Non-pigmented ciliary epithelial cell (primary cell): ENCODE measurements at places on chromosomes 1 and 21.

- DNase-seq, result peak; percentile 98
Measured at GRCh38 chr1:187680823-187681222, 852.1 kb downstream of the PLA2G4A start.

GRCh38 chr1:67846538-67846937 lies 13.3 kb upstream of the GNG12 start:
- DNase-seq, result no peak

- no peak for DNase-seq
Measured at GRCh38 chr1:202831906-202832305, 21.2 kb downstream of the PCAT6 start.

DNA sequence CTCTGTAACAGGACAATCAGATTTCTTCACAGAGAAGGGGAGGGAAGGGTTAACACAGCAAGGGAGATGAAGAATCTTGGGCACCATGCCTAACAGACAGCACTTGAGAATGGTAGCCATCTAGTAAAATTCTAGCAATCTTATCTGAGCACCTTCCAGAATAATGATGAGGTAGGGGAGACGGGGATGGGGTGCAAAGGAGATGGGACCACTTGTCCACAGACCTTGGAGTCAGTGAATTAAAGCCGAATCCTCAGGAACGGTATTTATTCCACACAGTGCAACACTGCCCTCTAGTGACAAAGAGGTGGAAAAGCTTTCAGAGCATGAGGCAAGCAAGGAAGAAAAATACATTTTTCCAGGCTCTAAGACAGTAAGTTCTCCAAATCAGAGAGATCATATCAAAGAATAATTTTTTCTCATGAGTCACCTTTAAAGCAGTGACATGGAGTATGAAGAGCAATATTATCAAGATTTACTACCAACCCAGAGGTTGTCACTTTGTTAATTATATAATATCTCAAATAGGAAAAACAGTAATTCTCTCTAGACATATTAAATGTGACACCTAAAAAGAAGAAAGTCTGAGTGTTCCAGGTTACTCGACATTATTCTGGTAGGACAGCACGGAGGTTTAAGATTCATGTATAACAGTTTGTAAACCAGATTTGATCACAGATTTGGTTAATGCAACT lies 43.3 kb upstream of the LPAR3 start:
- DNase-seq, result no peak

DNA sequence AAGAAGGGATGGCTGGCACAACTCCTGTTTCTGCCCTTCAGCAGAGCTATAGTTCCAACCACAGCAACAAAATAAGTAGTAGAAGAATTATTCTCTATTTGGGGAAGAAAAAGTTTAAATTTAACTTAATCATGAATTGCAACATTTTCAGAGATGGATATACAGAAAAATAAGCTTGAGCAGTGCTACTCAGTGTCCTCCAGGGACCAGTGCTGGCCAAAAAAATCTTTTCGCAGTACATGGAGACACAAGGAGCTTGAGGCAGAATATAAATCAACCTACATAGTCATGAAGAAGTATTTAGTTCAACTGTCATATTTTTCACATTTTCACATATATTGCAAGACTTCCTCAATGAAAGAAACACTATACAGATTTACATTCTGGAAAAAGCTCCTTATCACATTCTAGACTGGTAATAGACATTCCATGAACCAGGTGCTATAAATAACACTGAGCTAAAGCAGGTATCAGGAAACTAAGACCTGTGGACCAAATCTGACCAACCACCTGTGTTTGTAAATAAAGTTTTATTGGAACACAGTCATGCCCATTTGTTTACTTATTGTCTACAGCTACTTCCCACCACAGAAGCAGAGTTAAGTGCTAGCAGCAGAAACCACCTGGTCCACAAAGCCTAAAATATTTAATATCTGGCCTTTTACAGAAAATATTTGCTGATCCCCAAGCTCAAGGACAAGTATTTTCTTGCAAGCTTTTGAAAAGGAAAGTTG lies 101.9 kb downstream of the RGS21 start:
- DNase-seq, result no peak

DNA sequence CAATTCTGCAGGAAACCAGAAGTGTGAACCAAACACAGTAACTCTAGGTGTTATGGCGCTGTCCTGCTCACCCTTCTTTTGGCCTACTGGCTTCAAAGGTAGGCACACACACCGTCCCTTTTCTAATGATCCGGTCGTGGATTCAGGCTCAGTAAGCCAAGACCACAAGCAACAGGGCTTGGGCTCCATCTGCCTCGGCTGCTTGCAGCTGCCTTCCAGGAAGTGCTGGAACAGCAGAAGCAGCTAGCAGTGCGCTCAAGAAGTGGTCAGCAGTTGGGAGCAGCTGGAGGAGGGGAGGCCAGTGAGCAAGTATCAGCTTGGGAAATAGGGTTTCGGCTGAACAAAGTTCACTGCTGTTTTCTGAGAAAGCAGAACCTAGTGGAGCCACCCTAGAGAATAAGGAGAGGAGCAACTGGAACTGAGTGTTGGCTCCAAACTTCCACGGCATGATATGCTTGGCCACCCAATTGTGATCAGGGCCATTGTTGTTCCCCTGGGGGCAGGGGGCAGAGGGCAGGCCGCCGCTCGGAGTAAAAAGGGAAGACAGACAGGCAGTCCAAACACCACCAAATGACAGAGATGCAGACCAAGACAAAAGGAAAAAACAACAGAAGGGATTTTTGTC lies 173.4 kb downstream of the TOMM20 start:
- DNase-seq, result no peak

- DNase-seq, result no peak
Measured at GRCh38 chr1:51156752-51157151, 54.7 kb downstream of the C1orf185 start.

DNA sequence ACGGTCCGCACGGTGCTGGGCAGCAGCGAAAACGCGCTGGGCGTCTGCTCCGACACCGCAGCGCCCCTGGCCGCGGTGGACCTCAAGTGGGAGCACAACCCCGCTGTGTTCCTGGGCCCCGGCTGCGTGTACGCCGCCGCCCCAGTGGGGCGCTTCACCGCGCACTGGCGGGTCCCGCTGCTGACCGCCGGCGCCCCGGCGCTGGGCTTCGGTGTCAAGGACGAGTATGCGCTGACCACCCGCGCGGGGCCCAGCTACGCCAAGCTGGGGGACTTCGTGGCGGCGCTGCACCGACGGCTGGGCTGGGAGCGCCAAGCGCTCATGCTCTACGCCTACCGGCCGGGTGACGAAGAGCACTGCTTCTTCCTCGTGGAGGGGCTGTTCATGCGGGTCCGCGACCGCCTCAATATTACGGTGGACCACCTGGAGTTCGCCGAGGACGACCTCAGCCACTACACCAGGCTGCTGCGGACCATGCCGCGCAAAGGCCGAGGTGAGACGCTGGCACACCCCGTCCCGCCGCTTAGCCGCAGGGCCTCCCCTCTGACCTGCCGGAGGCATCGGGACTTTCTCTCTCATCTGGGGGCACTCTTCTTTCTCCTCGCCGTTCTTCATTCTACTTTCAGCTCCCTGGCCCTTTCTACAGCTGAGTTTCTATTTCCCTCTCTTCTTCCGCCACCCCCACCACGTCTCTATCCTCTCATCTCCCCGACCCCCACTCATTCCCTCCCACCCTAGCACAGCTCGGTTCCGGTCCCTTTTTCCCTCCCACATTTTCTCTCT lies 1.0 kb downstream of the NPR1 start:
- DNase-seq, result no peak

GRCh38 chr1:85992791-85993190 lies 163.8 kb downstream of the COL24A1 start:
- DNase-seq, result peak; percentile 22

DNA sequence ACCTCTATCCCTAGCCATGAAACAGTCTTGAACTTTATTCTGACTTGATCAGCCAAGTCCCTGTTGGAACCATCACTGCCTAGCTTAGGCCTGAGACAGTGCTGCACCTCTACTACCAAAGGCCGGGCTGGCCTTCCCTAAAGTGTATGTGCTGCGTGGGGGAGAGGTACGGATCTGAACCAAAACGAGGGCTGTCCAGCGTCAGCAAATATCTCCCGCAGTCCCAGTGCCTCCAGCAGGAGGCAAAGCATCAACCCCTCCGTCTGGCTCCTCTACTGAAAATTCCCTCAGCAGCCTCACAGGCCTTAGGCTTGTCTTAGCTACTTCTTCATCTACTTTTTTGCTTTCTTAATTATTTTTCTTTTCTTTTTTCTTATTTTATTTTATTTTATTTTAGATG lies 33.3 kb upstream of the KIF26B start:
- DNase-seq, result no peak

- no peak for DNase-seq
Measured at GRCh38 chr21:36175771-36176565, 19.3 kb downstream of the DOP1B start.

GRCh38 chr1:76666499-76666898 lies 200.8 kb upstream of the ST6GALNAC5 start:
- DNase-seq, result no peak

DNA sequence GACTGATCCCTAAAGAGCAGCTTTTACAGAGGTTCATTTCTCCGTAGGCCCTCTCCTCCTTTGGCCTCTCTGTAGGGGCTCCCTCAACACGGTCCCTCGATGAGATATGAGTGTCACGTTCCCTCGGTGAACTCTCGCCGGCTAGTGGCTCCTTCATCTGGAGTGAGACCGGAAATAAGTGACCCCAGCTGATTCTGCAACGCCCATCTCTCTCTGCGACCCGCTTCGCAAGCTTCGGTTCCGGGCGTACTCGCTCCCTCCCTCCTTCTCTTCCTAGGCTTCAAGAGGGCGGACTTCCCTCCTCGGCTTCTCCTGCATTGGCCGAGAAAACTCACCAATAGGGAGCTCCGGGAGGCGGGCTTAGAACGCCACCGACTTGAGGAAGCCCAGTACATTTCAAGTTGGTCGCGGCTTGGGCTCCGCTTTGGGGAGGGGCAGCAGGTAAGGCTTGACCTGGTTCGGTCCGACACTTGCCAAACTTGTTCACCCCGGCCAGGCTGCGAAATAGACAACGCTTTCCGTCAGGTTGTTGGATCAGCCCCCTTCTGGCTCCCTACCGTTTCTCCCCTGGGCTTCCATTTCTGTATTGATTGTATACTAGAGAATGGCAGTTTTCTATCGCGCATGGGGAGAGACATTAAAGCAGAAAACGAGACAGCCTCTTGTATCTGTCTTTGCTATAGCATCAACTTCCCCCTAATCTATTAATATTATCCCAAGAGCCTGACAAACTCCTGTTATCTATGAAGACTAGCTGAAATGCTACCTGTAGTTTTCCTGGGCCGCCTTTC lies at the start of the genes ANKRD34A and POLR3GL:
ANKRD34A (minus strand) TSS at position 248 of the 791 bp plus-strand sequence. CDS start 2,816 bp downstream, outside the sequence.
POLR3GL (plus strand) TSS at position 363 of the 791 bp plus-strand sequence. CDS start 10,176 bp downstream, outside the sequence.
- DNase-seq, result peak; percentile 80

GRCh38 chr1:30735124-30735523 lies 11.7 kb upstream of the MATN1 start:
- DNase-seq, result no peak

GRCh38 chr21:18608226-18608625 lies 204.6 kb upstream of the TMPRSS15 start:
- no peak for DNase-seq

DNA sequence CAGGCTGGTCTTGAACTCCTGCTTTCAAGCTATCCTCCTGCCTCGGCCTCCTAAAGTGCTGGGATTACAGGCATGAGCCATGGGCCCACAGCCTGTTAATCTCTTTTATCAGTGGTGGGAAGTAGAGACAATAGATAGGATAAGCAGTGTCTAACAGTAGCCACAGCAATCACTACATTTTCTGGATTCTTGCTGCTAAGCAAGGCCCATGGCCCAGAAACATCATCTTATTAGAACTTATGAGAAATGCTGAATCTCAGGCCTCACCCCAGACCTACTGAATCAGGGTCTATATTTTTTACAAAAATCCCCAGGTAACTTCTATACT lies 29.7 kb downstream of the IGFN1 start:
- DNase-seq, result no peak

DNA sequence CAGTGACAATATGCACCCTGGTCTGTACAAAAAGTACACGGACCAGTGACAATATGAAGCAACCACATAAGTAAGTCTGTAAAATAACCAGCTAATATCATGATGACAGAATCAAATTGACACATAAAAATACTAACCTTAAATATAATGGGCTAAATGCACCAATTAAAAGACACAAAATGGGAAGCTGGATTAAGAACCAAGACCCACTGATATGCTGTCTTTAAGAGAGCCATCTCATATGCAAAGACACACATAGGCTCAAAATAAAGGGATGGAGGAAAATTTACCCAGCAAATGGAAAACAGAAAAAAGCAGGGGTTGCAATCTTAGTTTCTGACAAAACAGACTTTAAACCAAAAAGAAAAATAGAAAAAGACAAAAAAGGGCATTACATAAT lies 70.4 kb upstream of the VCAM1 start:
- no peak for DNase-seq

DNA sequence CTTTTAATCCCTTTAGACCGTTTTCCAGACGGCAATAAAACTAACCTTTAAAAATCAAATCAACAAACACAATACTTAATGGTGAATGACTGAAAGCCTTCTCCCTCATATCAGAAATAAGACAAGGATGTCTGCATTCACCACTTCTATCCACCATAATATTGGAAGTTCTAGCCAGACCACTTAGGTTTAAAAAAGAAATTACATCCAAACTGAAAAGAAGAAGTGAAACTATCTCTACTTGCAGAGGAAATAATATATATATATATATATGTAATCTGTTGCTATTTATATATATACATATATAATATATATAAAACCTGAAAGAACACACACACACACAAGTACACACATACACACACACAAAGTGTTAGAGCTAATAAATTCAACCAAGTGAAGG lies 100.4 kb downstream of the BRINP3 start:
- no peak for DNase-seq

- DNase-seq, result peak; percentile 90
Measured at GRCh38 chr1:11908095-11908675, 18.0 kb downstream of the KIAA2013 start.

GRCh38 chr1:112256411-112256810 lies 139.6 kb upstream of the CTTNBP2NL start:
- DNase-seq, result no peak

- DNase-seq, result no peak
Measured at GRCh38 chr1:111369177-111369576, 58.4 kb downstream of the OVGP1 start.

- DNase-seq, result no peak
Measured at GRCh38 chr1:167186771-167187170, 33.9 kb upstream of the POU2F1 start.

GRCh38 chr1:23718482-23718881 lies 24.8 kb upstream of the ELOA start:
- no peak for DNase-seq

GRCh38 chr1:40855513-40855912 lies 6.7 kb downstream of the CITED4 start:
- DNase-seq, result no peak

DNA sequence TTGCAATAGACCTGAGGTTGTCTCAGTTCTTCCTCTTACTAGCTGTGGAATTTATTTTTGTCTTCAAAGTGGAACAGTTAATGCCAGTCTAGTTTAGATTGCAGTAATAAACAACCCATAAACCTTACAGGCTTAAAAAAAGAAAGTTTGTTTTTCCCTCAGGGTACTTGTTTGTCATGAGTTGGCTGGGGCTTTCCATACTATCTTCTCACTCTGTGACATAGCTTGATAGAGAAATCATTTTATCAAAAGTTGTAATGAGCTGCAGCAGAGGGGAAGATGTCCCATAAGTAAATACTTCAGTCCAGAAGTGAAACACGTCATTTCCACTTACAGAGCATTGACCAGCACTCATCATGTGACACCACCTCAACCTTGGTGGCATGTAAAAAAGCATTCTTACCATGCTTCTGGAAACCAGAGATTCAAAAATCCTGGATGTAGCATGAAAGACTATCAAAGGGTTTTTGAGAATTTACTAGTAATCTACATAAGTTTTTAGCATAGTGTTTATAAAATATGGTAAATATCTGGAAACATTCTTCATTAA lies 62.8 kb upstream of the COL11A1 start:
- DNase-seq, result no peak
